ENCODE measurements at places on chromosomes 6 and 20. TPM values are rescaled to one million over a fixed set of nuclear protein-coding genes. Genes with fewer than 3 reads are reported as not detected.

The MSH5 gene
- 5.8 TPM for total RNA-seq

The SPATS1 gene
- total RNA-seq: not detected

The LZTS3 gene
- total RNA-seq: 8.5 TPM

The TMEM239 gene
- not detected for total RNA-seq

The C6orf15 gene
- not detected for total RNA-seq

The SLX4IP gene
- total RNA-seq: 4.5 TPM

The TNXB gene
- total RNA-seq: 0.48 TPM

The CALHM6 gene
- 1.4 TPM for total RNA-seq

The PDYN gene
- not detected for total RNA-seq

The RBM24 gene
- 0.96 TPM for total RNA-seq

The MICB gene
- total RNA-seq: 4.7 TPM

The FOXP4 gene
- total RNA-seq: 2.3 TPM

The PREX1 gene
- under 0.01 TPM for total RNA-seq

The SEL1L2 gene
- not detected for total RNA-seq

The HACE1 gene
- total RNA-seq: 12.4 TPM

The FGD2 gene
- under 0.01 TPM for total RNA-seq

The SYCP2L gene
- 0.48 TPM for total RNA-seq

The TLDC2 gene
- 0.24 TPM for total RNA-seq

The LAMA2 gene
- total RNA-seq: 0.24 TPM

The ARMH2 gene
- not detected for total RNA-seq

The SLPI gene
- 837 TPM for total RNA-seq

The SPATA25 gene
- 0.72 TPM for total RNA-seq

The MRAP2 gene
- 0.21 TPM for total RNA-seq

The SYCP2 gene
- 0.43 TPM for total RNA-seq

The SRSF12 gene
- 1.2 TPM for total RNA-seq

The SLC24A3 gene
- total RNA-seq: 1.2 TPM

The MAK gene
- total RNA-seq: under 0.01 TPM

The TINAG gene
- total RNA-seq: 2.9 TPM

The PPP1R14C gene
- 89.9 TPM for total RNA-seq

The VNN1 gene
- 1.2 TPM for total RNA-seq

The APOBEC2 gene
- not detected for total RNA-seq

The OPN5 gene
- not detected for total RNA-seq

The HFE gene
- total RNA-seq: 5.5 TPM

The POPDC3 gene
- total RNA-seq: 4.3 TPM

The MUC21 gene
- total RNA-seq: under 0.01 TPM

The HTR1E gene
- not detected for total RNA-seq

The SIGLEC1 gene
- not detected for total RNA-seq

The TFAP2D gene
- not detected for total RNA-seq

The FOXA2 gene
- 4.8 TPM for total RNA-seq

The CFAP206 gene
- total RNA-seq: 0.48 TPM

The SLC35D3 gene
- under 0.01 TPM for total RNA-seq

The BCAS1 gene
- total RNA-seq: not detected

The HRH3 gene
- total RNA-seq: not detected

All from tracheal epithelial cell (primary cell).